ENCODE measurements at places on chromosomes 2 and 18. TPM values are rescaled to one million over a fixed set of nuclear protein-coding genes. Genes with fewer than 3 reads are reported as not detected.

DNA sequence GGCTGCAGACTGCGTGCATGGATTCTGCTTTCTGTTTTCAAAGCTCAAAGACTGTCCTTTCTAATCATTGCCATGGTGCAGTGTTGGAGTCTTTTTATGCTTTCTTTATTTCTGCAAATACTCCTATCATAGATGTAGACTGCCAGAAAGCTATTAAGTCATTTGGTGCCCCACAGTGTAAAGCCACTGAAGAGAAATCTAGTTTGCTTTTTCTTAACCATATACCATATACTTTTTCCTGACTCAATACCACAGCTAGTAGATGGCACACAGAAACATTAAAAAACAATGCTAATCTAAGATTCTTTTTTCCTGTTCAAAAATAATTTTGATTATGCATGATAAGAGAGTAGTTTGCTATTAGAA lies 109.9 kb upstream of the RAB27B start:
- DNase-seq = no peak
- H3K36me3 ChIP-seq = no peaks in the 10 kb centered on the region
- H3K4me3 ChIP-seq = no peak overlapping the region
- no peak overlapping the region for H3K27ac ChIP-seq
- H3K4me1 ChIP-seq = no peaks in the 10 kb centered on the region
- no peaks in the 10 kb centered on the region for H3K27me3 ChIP-seq

DNA sequence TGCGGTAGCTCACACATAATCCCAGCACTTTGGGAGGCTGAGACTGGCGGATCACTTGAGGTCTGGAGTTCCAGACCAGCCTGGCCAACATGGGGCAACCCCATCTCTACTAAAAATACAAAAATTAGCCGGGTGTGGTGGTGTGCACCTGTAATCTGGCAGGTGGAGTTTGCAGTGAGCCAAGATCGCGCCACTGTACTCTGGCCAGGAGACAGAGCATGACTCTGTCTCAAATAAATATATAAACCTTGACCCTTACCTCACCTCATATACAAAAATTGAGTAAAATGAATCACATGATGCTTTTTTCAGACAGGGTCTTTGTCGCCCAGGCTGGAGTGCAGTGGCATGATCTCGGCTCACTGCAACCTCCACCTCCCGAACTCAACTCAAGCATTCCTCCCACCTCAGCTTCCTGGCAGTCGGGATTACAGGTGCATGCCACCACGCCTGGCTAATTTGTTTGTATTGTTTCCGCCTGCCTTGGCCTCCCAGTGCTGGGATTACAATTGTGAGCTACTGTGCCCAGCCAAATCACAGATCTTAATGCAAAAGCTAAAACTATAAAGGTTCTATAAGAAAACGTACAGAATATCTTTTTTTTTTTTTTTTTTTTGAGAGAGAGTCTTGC lies 25.3 kb downstream of the XPO1 start:
- DNase-seq = no peak
- no peaks in the 10 kb centered on the region for H3K4me1 ChIP-seq
- 0 out of 2 replicates have a peak overlapping the region, but pooled peaks have one; percentile 0 for H3K27ac ChIP-seq
- H3K27me3 ChIP-seq = no peaks in the 10 kb centered on the region
- peaks cover 71% of the 10 kb centered on the region for H3K36me3 ChIP-seq

- no peak for DNase-seq
- no peaks in the 10 kb centered on the region for H3K27me3 ChIP-seq
- no peaks in the 10 kb centered on the region for H3K4me1 ChIP-seq
- H3K27ac ChIP-seq = no peak overlapping the region
- no peak overlapping the region for H3K4me3 ChIP-seq
These were observed 683.0 kb downstream of the SLC4A3 start for GRCh38 chr2:220310451-220310861.

- H3K27ac ChIP-seq = no peak overlapping the region
- no peaks in the 10 kb centered on the region for H3K27me3 ChIP-seq
- no peak overlapping the region for H3K4me3 ChIP-seq
- no peak for DNase-seq
- H3K4me1 ChIP-seq = no peaks in the 10 kb centered on the region
- no peaks in the 10 kb centered on the region for H3K36me3 ChIP-seq
These were observed 16.0 kb downstream of the CTIF start for GRCh38 chr18:48554610-48555400.

ASB3 gene
- total RNA-seq = 27.7 TPM

NRBP1 gene
- total RNA-seq = 83.9 TPM
